Activated CD4-positive, alpha-beta memory T cell treated with anti-CD3 and anti-CD28 coated beads for 36 hours (primary cell): ENCODE measurements at places on chromosomes 5 and 9. TPM values are rescaled to one million over a fixed set of nuclear protein-coding genes. Genes with fewer than 3 reads are reported as not detected.

The HMMR gene
- total RNA-seq = 118 TPM

The IRX1 gene
- not detected for total RNA-seq

The ADAMTS12 gene
- total RNA-seq = not detected

The SLC34A1 gene
- total RNA-seq = 0.15 TPM

The MYMK gene
- not detected for total RNA-seq

- DNase-seq = no peak
These were observed 16.8 kb upstream of the PRLR start for GRCh38 chr5:35246900-35247647.

DNA sequence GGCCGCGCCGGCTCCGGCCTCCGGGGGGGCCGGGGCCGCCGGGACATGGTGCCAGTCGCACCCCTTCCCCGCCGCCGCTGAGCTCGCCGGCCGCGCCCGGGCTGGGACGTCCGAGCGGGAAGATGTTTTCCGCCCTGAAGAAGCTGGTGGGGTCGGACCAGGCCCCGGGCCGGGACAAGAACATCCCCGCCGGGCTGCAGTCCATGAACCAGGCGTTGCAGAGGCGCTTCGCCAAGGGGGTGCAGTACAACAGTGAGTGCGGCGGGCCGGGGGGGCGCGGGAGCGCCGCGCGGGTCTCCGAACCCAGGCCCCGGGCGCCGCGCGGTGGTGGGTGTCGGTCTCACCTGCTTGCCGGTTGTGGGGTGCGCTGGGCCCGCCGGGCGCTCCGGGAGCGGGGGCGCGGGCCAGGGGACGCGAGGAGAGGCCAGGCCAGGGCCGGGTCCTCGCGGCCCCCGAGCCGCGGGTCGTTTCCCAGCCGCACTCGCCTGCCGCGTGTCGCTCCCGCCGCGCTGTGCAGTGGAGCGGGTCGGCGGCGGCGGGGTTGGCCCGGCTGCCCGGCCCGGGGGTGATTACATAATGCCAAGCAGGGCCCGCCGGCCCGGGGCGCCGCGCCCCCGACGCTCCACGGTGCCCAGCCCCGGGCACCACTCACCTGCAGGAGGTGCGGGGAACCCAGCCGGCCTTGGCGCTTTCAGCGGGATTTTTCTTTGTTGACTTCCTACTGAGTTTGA lies 492 bp downstream of the RABL6 start:
- DNase-seq = peak; percentile 41

- DNase-seq = no peak
These were observed 1577.6 kb downstream of the EFNA5 start for GRCh38 chr5:106093134-106093533.

DNA sequence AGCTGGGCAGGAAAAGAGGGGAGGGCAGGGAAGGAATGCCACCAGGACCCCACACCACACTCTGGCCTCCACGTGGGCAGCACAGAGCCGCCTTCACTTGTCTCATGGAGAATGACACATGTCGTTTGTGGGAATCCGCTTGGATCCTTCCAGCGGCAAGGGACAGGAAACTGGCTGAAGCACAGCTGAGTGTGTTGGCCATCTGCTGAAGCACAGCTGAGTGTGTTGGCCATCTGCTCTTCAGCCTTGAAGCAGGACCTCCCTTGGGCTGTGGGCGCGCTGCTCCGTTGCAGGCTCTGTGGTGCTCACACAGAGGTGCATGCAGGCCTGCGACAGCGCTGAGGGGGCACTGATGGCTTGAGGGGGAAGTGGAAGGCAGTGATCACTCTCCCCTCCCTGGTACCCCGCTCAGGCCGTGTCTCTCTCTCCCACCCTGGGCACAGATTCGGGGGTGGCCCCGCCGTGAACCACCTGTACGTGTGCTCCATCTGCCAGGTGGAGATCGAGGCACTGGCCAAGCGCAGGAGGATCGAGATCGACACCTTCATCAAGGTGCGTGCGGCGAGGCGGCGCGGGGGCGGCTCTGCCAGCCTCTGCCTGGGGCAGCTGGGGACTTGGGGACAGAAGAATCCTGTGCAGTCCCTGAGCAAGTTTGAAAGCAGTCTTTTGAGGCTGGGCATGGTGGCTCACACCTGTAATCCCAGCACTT lies 40.6 kb downstream of the USP20 start:
- DNase-seq = no peak

GRCh38 chr5:166708291-166708690 lies 1583.2 kb upstream of the WWC1 start:
- no peak for DNase-seq

GRCh38 chr5:13251623-13252376 lies 692.7 kb downstream of the DNAH5 start:
- DNase-seq = no peak

DNA sequence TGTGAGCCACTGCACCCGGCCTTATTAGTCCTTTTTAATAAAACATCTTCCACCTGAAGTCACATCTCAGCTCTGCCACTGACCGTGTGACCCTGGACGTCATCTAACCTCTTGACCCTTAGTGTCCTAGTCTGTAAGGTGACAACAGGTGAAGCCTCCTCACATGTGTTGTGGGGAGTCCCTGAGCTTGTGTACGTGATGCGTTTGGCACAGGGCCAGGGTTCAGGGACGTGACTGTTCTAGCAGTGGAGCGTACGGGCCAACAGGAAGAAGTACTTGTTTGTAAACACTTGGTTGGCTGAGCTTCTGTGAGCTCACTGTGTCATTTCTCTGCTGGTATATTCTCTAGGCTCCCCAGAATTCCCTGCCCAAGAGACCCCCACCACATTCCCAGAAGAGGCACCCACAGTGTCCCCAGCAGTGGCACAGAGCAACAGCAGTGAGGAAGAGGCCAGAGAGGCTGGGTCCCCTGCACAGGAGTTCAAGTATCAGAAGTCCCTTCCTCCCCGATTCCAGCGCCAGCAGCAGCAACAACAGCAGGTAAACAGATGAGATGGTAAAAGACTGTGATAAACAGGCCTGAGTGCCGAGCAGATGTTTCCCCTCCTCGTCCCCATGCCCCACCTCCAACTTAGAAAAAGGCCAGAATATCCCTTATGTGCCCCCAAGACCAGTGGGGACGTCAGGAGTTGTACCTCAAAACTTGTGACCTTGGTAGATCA lies 35.3 kb upstream of the POMT1 start:
- DNase-seq = no peak

- DNase-seq = no peak
These were observed 17.4 kb downstream of the CDH9 start for GRCh38 chr5:27020973-27021372.

- DNase-seq = no peak
These were observed 79.6 kb downstream of the PHAX start for GRCh38 chr5:126680191-126680817.

DNA sequence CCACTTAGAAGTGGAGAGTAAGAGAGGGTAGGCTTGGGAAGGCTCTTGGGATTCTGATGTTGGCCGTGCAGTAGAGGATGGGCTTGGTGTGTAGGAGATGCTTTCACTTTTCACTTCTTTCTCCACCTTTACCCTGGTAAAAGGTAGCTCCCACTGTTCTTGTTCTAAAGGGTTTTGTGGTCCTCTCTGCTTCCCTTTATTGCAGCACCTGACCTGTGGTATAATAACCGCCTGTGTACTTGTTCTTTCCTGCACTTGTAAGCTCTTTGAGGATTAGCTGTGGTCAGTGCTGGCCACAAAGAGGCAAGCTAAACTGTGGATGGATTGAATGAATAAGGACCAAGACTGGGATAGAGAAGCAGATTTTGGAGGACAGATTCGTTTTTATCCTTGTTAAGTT lies 25.2 kb downstream of the KDM4C start:
- DNase-seq = no peak

GRCh38 chr9:13166996-13167395 lies 112.5 kb downstream of the MPDZ start:
- no peak for DNase-seq

- no peak for DNase-seq
These were observed 26.2 kb upstream of the HSPA9 start for GRCh38 chr5:138601444-138601843.

DNA sequence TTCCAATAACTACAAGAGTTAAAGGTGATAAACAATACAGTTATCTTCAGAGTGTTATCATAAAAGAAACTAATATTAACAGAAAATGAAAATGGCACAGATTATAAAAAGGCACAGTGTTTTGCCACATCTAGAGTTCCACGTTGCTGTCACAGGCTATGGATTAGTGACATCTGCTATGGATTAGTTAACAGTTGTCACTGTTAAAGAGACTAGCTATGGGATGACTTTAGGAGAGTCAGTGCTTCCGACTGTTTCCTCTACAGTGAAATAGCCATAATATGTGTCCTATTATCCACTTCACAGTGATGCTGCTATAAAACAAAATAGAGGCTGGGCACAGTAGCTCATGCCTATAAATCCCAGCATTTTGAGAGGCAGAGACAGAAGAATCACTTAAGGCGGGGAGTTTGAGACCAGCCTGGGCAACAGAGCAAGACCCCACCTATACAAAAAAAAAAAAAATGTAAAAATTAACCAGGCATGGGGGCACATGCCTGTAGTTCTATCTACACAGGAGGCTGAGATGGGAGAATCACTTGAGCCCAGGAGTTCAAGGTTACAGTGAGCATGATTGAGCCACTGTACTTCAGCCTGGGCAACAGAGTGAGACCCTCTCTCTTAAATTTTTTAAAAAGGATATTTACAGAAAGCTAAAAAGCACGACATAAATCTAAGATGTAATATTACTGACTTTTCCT lies 19.7 kb downstream of the MAPKAP1 start:
- DNase-seq = no peak

- DNase-seq = no peak
These were observed 90.3 kb upstream of the CER1 start for GRCh38 chr9:14812806-14813205.

DNA sequence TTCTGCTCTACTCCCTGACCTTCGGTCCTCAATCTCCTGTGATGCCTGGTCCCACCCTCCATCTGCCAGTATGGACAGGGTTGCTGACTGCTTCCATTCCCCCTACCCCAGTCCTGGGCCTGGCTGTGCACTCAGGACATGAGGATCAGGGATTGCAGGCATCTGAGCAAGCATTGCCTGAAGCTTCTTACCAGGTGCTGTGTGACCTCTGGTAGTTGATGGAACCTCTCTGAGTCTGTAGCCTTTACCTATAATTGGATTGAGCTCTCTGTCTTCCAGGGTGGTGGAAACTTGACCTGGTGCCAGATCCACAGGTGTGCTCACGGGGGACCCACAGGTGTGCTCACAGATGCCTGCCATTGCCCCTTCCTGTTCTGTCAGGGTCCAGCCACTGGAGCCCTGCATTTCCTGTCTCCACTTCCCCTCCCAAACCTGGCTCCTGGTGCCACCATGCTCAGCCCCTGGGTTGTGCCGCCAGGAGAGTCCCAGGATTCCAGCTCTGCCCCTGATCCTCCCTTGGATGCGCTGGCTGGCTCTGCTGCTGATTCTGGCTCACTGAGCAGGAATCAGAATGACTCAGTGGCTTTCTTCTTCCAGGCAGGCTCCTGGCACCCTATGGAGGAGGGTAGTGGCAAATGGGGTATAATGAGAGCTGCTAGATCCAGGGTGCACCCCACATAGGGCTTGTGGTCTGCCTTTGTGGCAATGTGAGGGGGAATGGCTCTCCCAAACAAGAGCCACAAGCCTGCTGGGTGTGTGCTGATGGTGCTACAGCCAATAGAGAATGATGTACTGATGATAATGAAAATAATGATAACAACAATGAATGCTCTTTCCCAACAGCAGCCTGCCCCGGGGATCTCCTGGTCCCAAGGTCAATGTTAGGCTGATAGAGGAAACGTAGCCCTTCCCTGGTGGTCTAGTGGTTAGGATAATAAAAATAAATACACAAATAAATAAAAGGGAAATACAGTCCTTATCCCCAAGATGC lies 35.2 kb upstream of the PSD2 start:
- DNase-seq = no peak

GRCh38 chr5:170070556-170071412 lies 34.9 kb upstream of the FOXI1 start:
- no peak for DNase-seq

DNA sequence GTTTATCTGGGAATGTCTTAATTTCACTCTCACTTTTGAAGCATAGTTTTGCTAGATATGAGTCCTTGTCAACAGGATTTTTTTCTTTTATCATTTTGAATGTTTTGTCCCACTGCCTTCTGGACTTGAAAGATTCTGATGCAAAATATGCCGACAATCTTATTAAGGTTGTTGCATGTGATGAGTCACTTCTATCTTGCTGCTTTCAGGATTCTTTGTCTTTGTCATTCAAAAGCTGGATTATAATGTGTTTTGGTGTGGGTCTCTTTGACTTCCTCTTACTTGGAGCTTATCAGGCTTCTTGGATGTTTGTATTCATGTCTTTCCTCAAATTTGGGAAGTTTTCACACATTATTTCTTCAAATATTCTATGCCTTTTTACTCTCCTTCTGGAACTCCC lies 33.8 kb downstream of the PLEKHG4B start:
- no peak for DNase-seq
